Activated naive CD4-positive, alpha-beta T cell (primary cell): ENCODE measurements at places on chromosomes 7 and 10.

DNA sequence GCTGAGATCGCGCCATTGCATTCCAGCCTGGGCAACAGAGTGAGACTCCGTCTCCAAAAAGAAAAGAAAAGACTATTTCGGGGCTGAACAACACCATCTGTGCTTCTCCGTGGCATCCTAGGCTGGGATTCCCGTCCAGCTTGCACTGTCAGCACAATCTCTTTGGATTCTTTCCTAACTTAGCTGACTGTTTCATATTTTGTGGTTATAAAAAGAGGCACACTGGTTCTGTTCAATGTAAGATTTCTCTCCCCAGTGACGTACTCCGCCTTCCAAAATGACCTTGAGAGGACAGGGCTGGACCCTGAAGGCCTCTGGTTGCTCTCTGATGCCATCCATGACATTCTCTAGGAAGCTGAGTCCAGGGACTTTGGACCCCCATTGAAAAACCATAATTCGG lies 8.8 kb downstream of the ZNHIT1 start:
- no peak for DNase-seq

DNA sequence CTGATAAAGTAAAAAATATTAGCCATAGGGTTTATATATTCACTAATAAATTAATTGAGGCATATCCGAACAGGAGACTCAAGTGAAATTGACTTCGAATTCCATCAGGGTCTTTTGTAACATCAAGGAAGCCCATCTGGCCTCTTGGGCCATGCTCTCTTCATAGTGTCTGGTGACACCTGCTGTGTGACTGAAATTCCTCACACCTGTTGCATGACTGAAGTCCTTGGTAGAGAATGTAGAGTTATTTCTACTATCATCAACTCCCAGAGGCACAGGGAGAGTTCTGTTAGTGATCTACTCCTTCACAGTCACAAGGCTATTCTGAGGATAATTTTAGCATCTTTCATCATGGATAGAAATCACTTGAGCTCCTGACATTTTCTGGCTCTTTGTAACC lies 138.3 kb upstream of the LSM8 start:
- DNase-seq, result no peak

DNA sequence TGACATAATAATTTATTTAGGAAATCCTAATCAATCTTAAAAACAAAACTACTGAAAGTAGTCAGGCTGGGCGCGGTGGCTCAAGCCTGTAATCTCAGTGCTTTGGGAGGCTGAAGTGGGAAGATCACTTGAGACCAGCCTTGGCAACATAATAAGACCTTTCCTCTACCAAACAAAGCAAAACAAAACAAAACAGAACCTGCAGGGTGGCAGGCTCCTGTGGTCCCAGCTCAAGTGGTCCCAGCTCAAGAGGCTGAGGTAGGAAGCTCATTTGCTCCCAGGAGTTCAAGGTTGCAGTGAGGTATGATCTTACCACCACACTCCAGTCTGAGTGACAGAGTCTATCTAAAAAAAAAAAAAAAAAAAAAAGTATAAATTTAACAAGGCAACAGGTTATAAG lies 748.0 kb downstream of the CNTNAP2 start:
- no peak for DNase-seq

- DNase-seq, result no peak
These were observed 298.6 kb downstream of the REEP3 start for GRCh38 chr10:63819753-63820329.

DNA sequence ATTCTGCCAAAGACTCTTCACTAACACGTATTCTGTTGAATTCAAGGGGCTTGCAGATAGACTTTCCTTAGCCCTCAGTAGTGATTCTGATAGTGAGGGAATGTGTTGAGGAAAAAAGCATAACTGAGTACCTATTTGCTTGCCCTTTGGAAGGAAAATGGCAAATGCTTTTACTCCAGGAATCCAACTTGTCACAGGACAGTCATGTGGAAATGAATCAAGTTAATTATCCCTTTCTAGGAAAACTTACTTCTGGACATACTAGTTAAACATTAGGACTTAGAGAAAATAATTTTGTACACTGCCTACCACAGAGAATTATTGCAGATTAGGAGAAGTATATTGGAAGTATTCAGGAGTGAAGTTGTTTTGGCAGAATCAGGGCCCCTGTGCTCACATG lies 148.9 kb upstream of the SLC13A1 start:
- DNase-seq, result no peak

DNA sequence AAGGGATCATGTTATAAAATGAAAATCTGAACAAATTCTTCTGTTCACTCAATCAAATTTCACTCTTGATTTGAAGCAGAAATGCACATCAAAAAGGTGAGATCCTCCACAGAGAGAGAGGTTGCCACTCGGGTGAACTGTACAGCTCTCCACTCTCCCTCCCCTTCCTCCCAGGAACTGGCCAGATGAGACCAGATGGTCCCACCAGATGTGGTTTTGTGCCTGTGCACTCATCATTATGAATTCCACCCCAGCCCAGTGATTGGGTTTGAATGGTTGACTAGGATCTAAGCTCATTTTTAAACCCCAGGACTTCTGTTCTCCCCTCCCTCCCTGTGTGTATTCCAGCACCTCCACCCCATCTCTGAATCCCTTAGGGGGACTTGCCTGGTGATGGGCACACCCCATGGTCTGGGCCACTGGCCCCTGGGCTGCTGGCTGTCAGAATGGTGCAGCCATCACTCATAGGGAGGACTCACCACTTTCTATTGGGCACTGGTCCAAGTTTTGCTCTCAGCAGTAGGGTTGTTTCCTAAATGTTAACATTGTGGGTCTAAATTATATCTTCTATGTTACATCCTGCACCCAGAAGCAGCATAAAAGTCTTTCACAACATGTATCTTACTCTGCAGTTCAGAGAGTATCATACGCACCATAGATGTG lies 393.1 kb downstream of the TNS3 start:
- DNase-seq, result no peak

GRCh38 chr7:13159003-13159402 lies 471.6 kb downstream of the ARL4A start:
- no peak for DNase-seq

- no peak for DNase-seq
These were observed 77.7 kb downstream of the CDCA7L start for GRCh38 chr7:21867816-21868575.
